ENCODE measurements at places on chromosomes 2 and 18.

DNA sequence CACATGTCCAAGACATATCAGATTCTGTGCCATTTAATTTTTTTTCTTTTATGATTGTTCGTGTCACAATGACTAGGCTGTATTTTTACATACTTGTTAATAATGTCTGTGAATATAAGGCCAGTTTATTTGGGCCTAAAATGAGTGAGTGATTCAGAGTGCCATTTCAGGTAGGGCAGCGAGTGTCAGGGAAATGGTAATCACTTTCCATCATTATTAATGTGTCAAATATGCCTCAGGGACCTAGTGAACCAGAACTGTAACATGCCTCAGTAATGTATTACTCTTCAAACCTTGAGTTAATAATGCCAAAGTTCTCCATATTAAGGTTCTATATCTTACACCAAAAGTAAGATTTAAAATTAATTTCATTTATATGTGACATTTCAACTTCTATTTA lies 8.6 kb downstream of the FAM171B start:
- DNase-seq = no peak

DNA sequence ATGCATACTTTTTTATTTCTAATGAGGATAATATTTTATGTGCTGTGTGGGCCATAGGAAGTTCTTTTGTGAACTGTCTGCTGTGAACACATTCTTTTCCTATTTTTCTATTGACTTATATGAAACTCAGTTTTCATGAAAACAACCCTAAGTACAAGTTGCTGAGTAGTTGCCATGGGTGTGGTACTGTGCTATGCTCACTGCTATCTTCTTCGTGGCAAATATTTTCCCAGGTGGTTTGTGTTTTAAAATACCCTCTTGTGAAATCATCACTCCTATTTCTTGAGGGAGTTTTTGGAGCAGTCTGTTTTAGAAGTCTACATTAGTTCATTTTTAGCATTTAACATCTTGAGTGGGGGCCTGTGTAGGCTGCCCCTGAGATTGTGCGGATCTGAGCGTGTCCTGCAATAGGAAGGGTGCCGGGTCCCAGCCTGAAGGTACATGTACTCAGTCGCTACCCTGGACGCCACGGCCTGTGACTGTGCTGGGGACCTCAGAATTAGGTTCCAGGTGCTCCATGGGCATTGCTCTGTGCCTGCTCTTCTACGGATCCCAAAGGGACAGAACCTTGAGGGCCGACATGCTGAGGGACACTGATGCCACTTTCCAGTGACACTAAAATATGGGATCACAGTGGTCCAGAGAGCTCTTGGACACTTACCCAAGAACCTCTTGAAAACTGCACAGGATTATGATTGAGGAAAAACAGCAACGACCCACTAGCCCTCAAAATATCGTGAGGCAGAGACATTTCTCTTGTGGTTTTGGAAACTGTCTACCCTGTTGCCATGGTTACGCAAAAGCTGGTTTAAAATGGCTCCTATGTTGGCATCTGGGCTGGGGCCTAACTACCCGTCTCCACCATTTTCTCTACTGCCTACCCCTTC lies 480.4 kb downstream of the TGIF1 start:
- no peak for DNase-seq

GRCh38 chr2:58535182-58535581 lies 294.1 kb upstream of the FANCL start:
- no peak for DNase-seq

GRCh38 chr2:20551260-20551944 lies 99.5 kb downstream of the HS1BP3 start:
- no peak for DNase-seq

- no peak for DNase-seq
Observed at GRCh38 chr2:223786943-223787342, 50.4 kb downstream of the AP1S3 start.

GRCh38 chr2:213007290-213007838 lies 144.0 kb downstream of the IKZF2 start:
- no peak for DNase-seq

- no peak for DNase-seq
Observed at GRCh38 chr2:150459281-150459680, 28.2 kb downstream of the RND3 start.

GRCh38 chr2:121089166-121089510 lies 195.9 kb downstream of the TFCP2L1 start:
- DNase-seq = no peak

DNA sequence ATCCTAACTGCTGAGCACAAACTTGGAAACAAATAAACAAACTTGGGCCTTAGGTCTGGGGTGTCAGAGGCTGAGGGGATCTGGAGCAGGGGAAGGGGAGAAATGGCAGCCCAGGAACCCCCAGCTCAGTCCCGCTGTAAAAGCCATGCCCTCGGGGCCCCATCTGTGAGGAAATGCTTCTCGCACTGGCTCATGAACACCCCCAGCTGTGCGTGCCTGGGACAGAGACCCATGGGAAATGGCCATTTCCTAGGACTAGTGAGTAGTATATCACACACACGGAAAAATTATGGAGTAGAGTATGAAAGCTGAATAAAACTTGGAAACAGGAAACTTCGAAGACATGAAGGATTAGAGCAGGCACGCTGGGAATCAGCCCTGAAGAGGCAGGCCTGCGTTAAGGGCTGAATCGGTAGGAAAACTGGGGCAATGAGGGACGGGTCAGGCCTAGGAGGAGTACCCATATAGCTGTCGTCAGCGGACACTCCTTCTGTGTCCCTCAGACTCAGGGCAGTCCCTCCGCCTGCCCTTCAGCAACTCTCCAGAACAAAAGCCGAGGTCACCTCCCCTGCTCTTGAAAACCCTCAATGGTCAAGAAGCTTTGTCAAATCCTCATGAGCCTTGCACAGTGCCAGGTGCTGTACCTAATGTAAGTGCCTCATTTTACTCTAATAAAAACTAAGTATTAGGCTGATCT lies 120.8 kb upstream of the ODC1 start:
- no peak for DNase-seq
